ENCODE measurements at places on chromosomes 3 and 15.

DNA sequence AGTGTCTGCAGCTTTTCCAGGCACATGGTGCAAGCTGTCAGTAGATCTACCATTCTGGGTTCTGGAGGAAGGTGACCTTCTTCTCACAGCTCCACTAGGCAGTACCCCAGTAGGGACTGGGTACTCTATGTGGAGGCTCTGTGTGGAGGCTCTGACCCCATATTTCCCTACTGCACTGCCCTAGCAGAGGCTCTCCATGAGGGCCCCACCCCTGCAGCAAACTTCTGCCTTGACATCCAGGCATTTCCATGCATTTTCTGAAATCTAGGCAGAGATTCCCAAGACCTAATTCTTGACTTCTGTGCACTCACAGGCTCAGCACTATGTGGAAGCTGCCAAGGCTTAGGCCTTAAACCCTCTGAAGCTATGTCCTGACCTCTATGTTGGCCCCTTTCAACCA is 1060.0 kb downstream of the NAALADL2 start:
- DNase-seq: no peak

DNA sequence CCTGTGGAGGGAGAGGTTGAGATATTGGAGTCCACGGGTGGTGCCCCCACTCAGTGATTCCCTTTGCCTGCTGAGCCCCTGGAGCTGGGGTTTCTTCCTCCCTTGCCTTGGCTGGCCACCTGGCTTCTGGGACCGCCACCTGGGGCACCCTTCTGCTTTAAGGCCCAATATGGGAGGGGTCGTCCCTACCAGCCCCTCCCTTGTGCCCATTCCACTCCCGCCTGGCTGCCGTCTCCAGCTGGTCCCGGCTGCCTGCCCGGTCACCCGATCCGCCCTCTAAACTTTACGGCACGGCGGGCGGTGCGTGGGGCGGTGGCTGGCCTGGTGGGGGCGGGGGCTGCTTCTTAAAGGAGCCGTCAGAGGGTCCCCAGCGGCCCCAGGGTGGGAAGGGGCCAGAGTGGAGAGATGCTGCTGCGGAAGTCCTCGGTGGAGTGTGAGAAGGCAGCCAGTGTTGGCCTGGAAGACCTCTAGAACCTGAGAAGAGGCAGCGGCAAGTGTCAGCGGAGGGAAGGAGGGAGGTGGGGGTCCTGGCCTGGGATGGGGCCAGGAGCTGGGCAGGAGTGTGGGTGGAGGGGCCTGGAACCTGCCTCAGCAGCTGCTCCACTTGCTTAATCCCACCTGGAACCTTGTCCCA is 1.6 kb upstream of the SEMA3B start:
- peak; percentile 31 for DNase-seq

- DNase-seq: no peak
These were observed 139.2 kb upstream of the MANF start for GRCh38 chr3:51245867-51246266.

DNA sequence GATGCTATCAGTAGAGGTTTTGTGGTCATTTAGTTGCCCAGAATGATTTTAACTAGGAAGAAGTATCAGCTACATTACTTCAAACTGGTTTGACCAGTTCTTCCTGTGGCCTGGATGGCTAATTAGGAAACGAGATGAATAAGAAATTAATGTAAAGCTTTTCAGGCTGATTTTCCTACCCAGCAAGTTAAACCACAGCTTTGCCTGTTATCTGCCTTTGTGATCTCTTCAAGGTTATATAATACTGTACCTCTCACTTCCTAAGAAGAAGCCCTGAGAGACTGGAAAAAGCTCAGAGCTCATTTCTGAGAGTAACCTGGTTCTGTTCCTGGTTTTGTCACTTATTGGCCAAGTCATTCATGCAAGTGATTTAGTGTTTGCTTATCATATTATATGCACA is 782.2 kb upstream of the GOLIM4 start:
- no peak for DNase-seq

DNA sequence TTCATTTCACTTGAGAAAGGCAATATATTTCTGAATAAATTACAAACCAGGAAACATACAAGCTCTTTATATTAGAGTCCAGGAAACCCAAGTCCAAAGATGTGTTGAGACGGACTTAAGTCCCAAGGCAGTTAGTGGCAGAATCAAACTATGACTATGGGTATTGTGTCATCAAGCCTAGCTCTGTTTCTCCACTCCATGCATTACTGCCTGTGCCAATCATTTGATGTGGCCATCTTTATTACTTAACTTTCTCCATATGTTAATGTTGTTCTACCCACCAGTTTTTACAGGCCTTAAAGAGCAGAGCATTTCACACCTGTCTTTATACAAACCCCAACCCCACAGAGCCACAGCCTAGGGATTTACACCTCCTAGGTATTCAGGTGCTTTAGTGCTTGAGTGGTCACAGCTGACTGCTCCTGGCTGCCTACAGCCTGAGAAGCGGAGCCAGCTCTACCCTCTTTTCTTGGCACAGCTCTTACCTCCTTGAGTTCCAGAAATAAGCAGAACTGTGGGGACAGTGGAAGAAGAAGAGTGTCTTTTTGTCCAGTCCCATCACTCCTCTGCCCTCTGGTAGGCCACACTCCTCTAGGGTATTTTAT is 92.1 kb downstream of the DTWD1 start:
- no peak for DNase-seq

DNA sequence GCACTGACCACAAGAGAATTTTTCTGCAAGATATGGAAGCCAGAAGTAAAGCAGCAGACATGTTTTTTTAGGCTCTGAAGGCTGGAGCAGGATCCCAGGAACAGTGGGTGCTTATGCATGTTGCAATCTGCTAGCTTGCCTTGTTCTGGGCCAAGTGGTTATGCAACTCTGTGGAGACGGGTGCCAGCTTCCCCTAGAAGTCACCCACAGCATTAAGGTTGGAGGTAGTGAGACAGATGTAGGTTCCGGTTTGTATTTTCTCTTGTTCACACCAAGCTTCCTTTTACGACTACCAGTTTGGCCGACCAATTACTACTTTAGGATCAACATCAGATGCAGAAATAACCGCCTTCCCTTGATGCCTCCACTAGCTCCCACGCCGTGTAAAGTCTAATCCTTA is 11.1 kb downstream of the DPH3 start:
- DNase-seq: no peak

DNA sequence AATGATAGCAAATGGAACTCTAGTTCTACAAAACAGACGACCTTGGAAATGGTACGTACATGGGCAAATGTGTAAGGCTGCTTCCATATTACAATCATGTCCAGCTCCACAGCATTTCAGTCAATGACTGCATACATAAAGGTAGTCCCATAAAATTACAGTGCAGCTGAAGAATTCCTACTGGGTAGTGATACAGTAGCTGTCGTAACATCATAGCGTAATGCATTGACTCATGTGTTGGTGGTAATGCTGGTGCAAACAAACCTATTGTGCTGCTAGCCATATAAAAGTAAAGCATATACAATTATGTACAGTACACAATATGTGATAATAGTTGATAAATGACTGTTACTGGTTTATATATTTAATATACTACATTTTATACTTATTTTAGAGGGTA is 18.5 kb downstream of the TTC23 start:
- no peak for DNase-seq

GRCh38 chr3:143482106-143483088 is 362.8 kb downstream of the CHST2 start:
- DNase-seq: no peak

DNA sequence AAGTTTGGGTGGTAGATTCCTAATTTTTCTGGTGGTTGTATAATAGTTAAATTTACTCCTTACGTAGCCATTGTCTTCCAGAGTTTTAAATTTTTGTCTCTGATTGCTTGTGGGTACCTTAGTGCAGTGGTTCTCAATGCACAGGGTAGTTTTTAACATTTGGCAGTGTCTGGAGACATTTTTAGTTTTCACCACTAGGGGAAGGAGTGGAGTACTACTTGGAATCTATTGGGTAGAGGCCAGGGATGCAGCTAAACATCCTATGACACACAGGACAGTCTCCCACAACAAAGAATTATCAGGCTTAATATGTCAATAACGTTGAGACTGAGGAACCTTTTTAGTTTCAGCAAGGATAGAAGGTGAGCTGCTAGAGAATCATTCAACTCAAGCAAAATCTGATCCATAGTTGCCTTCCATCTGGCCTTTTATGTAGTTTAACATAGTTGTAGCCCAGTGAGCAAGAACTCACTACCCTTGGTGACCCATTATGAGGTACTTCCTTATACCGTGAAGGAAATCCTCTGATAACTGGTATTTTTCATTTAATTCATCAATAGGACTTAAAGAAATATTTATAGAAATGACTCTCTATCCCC is 8.6 kb upstream of the STX19 start:
- DNase-seq: peak; percentile 44

- no peak for DNase-seq
These were observed 2.5 kb downstream of the CLDN11 start for GRCh38 chr3:170421111-170421641.

GRCh38 chr15:66941108-66941711 is 124.2 kb upstream of the SMAD3 start:
- no peak for DNase-seq

DNA sequence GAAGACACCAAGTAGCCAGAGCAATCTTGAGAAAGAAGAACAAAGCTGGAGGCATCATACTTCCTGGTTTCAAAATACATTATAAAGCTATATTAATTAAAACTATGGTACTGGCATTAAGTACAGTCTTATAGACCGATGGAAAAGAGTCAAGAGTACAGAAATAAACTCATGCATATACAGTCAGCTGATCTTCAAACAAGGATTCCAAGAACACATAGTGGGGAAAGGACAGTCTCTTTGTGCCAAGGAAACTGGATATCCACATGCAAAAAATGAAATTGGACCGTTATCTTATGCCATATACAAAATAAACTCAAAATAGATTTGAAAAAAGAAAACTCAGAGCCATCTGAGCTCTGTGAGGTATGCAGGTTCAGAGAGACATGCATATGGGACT is 57.4 kb downstream of the SERP1 start:
- DNase-seq: no peak

DNA sequence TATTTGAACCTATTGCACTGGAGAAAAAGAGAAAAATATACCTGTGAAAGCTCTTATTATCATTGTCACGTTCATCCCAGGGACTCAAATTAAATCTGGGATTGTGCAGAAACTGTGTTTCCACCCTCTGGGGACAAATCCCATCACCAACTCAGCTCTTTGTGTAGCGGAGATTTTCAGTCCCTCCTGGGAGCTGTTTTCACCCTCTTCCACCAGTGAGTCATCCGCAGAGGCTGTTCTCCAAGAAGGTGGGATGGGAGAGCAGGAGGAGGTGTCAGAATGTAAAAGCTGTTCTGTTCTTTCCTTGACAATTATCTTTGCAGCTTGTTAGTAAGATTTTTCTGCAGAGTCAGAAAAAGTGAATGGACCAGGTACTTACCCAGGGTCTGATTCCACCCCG is 28.0 kb downstream of the SV2B start:
- no peak for DNase-seq

GRCh38 chr3:126081618-126082361 is 2.1 kb downstream of the SLC41A3 start:
- DNase-seq: peak; percentile 26

- DNase-seq: no peak
These were observed 41.4 kb upstream of the BSN start for GRCh38 chr3:49512781-49513355.

- DNase-seq: no peak
These were observed 178.0 kb upstream of the UMPS start for GRCh38 chr3:124552224-124552623.

GRCh38 chr3:114213627-114214541 is 23.5 kb downstream of the ZNF80 start:
- no peak for DNase-seq

DNA sequence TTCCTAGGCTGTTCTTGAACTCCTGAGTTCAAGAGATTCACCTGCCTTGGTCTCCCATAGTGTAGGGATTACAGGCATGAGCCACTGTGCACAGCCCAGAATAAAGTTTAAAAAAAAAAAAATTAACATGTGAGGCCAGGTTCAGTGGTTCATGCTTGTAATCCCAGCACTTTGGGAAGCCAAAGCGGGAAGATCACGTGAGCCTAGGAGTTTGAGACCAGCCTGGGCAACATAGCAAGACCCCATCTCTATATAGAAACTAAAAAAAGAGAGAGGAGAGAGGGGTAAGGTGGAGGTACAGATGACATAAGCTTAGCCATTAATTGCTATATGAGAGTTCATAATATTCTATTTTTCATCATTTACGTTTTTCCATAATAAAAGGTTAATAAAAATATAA is 21.5 kb downstream of the ZNF148 start:
- DNase-seq: no peak

DNA sequence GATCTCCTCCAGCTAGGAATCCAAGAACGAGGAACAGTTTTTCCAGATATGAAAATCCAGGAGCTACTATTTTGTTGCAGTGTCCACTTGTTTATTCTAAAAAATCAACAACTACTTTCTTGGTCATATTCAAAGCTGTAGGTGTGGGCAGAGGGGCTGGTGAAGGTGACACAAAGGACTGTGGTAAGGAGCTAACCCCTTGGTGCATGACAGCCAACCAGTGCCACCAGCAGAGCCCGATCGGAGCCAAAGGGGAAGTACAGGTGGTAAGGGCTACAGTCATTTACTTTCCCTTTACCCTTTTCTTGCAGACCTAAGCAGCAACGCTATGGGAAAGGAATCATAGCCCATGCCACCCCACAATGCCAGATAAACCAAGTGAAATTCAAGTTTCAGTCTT is 30.7 kb downstream of the PLA1A start:
- no peak for DNase-seq

GRCh38 chr3:134666885-134667284 is 16.1 kb upstream of the KY start:
- DNase-seq: no peak

DNA sequence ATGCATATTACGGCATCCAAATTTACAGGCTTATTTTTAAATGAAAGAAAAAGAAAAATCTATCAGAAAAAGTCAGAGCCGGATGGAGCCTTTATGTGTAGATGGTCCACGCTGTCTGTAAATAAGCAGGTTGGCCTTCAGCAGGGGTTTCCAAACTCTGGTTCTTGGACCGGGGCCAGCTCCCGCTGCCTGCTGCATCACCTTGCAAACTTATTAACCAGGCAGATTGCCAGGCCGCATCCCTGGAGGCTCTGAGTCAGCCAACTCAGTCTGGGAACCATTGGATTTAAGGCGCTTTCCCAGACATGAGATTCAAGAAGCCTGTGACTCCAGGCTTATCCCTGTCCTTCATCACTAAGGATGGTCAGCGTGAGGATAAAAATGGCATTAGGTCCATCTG is 212.4 kb downstream of the OPA1 start:
- DNase-seq: peak; percentile 82

DNA sequence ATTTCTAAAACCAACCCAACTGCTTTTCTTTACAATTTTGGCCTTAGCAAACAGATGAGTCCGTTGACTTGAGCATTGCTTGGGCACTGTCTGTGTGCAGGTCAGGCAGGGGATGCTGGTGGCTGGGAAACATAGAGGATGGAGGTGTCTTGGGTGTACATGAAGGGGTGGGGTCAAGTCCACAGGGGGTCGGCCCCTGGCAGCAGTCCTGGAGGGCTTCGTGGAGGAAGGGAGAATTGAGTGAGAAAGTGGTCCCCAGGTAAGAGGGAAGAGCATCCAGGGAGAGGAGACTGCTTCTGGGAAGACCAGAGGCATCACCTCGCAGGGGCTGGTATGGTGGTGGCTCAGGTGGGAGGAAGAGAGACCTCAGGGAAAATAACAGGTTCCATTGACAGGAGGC is 144.8 kb downstream of the TJP1 start:
- DNase-seq: no peak

- no peak for DNase-seq
These were observed 11.6 kb upstream of the PIK3CB start for GRCh38 chr3:138846262-138846791.

- DNase-seq: no peak
These were observed 302.9 kb upstream of the RASGRP1 start for GRCh38 chr15:38867556-38867955.

- no peak for DNase-seq
These were observed 60.5 kb downstream of the SH3BP5 start for GRCh38 chr3:15271785-15272381.

- no peak for DNase-seq
These were observed 38.6 kb downstream of the ZBTB11 start for GRCh38 chr3:101638261-101638745.
